ENCODE measurements at places on chromosomes 1 and 21. TPM values are rescaled to one million over a fixed set of nuclear protein-coding genes. Genes with fewer than 3 reads are reported as not detected.

CHODL gene
- total RNA-seq, result not detected

GRCh38 chr1:87794788-87795614 lies 466.3 kb downstream of the LMO4 start:
- no peak for DNase-seq

- DNase-seq, result no peak
These were observed 163.3 kb downstream of the DHRS3 start for GRCh38 chr1:12454406-12455391.

- no peak for DNase-seq
These were observed 8.4 kb downstream of the DFFB start for GRCh38 chr1:3865606-3866160.

- DNase-seq, result no peak
These were observed 57.4 kb downstream of the B3GALT5 start for GRCh38 chr21:39669976-39670661.

- no peak for DNase-seq
These were observed 39.9 kb upstream of the TARBP1 start for GRCh38 chr1:234518876-234519275.
